Tongue (tissue), 3 donors: ENCODE measurements at places on chromosomes 2 and 18.

- DNase-seq, result no peak
Measured at GRCh38 chr2:230711224-230711623, 1.4 kb upstream of the CAB39 start.

GRCh38 chr18:5524660-5525059 is 19.1 kb downstream of the EPB41L3 start:
- no peak for DNase-seq

DNA sequence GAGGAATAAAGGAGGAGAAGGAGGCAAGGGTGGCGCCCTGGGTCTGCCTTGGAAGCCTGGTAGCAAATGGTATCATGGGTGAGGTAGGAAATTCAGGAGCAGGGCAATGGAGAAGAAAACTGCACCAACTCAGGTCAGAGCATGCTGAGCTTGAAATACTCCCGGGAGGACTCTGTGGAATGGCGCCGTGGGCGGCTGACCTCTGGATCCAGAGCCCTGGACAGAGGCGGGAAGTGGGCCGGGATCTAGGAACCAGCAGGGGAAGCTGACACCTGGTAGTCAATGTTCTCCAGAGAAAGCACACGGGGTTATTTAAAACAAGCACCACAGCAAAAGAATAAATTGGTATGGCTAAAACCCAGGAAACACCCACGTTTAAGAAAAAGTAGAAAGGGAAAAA is 161.3 kb downstream of the INO80D start:
- DNase-seq, result no peak

DNA sequence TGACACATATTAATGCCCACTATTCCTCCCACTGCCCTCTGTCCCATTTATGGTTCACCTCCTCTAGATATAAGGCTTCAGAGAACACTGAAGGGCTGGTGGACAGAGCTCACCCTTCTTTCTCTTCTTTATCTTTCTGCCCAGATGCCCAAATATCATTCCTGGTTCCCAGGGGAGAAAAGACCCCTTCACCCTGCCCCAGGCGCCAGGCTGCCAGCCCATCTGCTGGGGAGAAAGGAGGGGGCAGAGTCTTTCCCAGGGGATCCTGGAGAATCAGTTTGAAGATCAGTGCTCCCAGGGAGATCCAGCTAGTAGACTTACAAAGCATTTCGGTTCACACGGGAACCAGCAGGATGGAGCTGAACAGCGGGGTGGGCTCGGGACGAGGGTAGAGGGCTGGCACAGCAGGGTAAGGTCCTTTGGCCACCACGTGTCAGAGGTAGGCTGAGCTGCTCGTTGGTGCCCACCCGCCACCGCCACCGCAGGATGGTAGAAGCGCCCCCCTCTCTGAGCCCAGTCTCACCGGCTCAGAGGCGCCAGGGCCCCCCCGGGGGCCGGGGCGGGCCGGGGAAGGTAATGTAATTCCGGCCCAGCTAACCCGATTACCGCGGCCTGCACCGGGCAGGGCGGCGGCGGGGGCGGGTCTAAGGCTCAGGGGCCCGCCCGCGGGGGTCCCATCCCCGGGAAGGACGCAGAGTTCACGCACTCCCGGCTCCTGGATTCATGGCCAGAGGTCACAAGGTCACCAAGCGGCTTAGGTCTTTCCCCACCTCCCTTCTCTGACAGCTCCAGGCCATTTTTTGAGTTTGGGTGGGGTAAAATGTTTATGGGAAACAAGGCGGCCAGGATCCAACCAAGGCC is 1.3 kb upstream of the TLX2 start:
- no peak for DNase-seq

DNA sequence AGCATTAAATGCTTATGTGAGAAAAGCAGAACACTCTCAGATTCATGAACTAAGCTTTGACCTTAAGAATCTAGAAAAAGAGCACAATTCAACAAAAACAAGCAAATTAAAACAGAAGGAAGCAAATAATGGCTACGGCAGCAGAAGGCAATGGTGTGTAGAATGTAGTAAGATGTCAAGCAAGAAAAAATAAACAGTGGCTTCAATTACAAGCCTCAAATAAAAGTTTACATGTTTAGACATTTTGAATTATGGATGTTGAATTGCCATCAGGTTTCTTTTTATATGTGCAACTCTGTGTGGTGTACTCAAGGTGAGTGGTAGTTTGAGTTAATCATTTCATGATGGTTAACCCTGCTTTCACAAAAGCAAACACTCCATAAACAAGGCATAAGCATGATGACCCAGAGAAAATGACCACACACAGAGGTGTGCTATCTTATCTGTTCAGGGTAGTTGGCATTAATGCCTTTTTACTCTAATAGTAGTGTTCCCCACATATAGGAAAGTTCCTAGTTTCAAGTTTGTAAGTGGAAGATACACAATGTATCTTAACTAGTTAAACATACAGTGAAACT is 207.1 kb downstream of the FIGN start:
- DNase-seq, result no peak

DNA sequence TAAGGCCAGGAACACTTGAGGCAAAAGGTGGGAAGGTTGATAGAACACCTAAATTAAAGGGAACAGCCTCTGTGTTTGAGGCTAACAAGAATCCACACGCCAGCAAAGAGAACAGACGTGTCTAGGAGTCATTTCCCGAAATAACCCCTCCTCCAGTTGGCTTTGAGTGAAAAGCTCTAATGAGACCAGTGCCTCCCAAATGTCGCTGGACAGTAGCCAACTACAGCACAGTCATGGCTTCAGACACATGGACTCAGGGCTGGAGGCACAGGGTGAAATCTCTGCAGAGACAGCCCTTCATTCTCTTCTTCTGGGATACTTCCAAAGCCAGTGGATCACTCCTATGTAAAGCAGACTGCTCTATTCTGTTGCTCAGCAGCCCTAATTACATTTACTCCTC is 49.6 kb downstream of the SOWAHC start:
- DNase-seq, result peak; percentile 94

- no peak for DNase-seq
Measured at GRCh38 chr2:148968776-148969319, 69.7 kb upstream of the LYPD6B start.

- DNase-seq, result peak; percentile 13
Measured at GRCh38 chr18:42174909-42175308, 219.9 kb downstream of the PIK3C3 start.

- no peak for DNase-seq
Measured at GRCh38 chr2:144211826-144212225, 308.1 kb downstream of the ZEB2 start.

- peak; percentile 62 for DNase-seq
Measured at GRCh38 chr2:206275312-206276055, 1.0 kb downstream of the ZDBF2 start.

DNA sequence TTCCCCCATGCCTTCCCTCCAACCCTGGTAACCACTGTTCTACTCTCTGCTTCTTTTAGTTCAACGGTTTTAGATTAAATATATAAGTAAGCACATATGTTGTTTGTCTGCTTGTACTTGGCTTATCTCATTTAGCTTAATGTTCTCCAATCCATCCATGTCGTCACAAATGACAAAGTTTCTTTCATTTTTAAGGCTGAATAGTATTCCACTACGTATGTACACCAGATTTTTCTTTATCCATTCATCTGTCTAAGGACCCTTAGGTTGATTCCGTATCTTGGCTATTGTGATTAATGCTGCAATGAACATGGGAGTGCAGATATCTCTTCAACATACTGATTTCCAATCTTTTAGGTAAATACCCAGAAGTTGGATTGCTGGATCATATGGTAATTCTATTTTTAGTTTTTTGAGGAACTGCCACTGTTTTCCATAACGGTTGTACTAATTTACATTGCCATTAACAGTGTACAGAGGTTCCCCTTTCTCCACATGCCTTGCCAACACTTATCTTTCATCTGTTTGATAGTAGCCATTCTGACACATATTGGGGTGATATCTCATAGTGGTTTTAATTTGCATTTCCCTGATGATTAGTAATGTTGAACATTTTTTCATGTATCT is 8.1 kb downstream of the ASB3 start:
- no peak for DNase-seq

GRCh38 chr18:77138270-77138669 is 5.7 kb upstream of the MBP start:
- DNase-seq, result peak; percentile 49

GRCh38 chr18:35661483-35662146 is 80.1 kb downstream of the GALNT1 start:
- peak; percentile 3 for DNase-seq

DNA sequence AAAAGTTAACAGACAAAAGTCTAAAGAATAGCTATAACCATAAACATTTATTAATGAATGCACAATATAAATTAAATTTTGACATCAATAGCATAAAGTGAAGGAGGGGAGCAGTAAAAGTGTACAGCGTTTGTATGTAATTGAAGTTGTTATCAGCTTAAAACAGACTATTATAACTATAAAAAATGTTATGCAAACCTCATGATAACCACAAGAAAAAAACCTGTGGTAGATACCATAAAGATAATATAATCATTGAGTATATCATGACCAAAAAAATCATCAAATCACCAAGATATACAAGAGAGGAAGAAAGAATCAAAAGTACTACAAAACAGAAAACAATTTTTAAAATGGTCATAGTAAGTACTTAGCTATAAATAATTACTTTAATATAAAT is 122.1 kb upstream of the ID2 start:
- no peak for DNase-seq

- no peak for DNase-seq
Measured at GRCh38 chr18:6616981-6617380, 112.5 kb upstream of the ARHGAP28 start.

- no peak for DNase-seq
Measured at GRCh38 chr2:198004921-198005829, 200.8 kb downstream of the PLCL1 start.

DNA sequence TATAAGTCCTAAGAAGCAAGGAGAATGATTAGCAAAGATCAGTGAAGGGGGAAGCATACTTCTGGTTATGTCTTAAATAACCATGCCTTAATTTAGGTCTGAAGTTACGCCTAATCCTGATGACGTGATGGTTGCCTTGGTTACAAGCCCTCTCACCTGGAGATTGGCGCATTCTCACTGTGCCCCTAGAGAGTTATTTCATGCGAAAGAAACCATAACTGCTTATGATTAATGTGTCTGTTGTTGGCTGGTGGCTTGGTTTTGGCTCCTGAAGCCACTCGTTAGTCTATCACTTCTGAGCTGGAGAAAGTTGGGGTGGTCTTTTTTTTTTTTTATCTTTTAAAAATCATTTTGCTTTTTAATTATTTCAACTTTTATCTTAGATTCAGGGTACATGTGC is 47.0 kb downstream of the TNFRSF11A start:
- DNase-seq, result peak; percentile 19

GRCh38 chr2:112277596-112278220 is 2.3 kb downstream of the ZC3H6 start:
- DNase-seq, result no peak

GRCh38 chr2:95390272-95390880 is 12.1 kb upstream of the FAHD2A start:
- no peak for DNase-seq

GRCh38 chr2:155060896-155061295 is 362.4 kb downstream of the KCNJ3 start:
- no peak for DNase-seq

DNA sequence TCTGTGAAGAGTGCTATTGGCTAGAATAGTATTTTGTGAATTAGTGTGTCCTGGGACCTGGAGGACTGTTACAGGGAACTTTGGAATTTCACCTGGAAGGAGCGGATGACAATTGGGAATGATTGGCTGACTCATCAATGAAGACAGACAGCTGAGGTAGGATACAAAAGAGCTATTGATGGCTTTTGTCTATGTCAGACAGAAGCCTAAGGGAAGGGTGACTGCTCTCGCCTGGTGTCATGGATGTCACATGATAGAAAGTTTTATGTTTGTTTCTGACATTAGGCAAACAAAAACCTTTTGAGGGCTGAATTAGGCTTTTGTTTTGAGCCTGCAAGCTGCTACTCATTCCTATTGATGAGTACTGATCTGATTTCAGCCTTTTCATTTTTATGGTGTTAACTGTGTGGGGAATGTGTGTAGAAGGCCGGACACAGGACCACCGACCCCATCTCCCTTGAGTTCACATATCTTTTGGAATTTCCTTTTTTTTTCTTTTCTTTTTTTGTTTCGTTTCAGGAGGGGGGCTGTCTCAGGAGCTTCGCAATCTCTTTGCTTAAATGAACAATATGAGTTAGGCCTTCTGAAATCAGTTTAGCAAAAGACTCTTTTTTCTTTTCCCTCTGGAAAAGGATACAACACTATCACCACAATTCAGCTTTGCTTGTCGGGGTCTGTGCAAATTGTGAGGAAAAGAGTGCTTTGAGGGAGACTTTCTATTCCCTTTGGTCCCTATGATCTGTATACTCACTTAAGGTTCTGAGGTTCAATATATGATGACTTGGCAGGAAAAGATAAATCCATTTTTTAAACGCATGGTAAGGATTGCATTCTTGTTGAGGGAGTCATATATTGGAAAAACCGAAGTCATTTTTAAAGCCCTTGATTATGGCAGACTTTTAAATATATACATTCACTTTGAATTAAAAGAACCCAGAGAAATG is 207.9 kb upstream of the FIGN start:
- no peak for DNase-seq

GRCh38 chr18:77061946-77062517 is 70.6 kb downstream of the MBP start:
- peak; percentile 67 for DNase-seq
